ENCODE measurements at places on chromosomes 6 and 20. TPM values are rescaled to one million over a fixed set of nuclear protein-coding genes. Genes with fewer than 3 reads are reported as not detected.

RNF182 gene
- total RNA-seq = 0.30 TPM

CRISP3 gene
- not detected for total RNA-seq

TFAP2C gene
- total RNA-seq = not detected

RFX6 gene
- not detected for total RNA-seq

TPMT gene
- total RNA-seq = 24.0 TPM

COL19A1 gene
- total RNA-seq = 1.0 TPM

LY6G5C gene
- total RNA-seq = 0.51 TPM

SYCP2 gene
- total RNA-seq = 0.32 TPM

SLPI gene
- not detected for total RNA-seq

GPLD1 gene
- 0.32 TPM for total RNA-seq

Data from smooth muscle cell of the umbilical artery (primary cell).